Hepatocyte (in vitro differentiated cells): ENCODE measurements at places on chromosomes 4 and X. TPM values are rescaled to one million over a fixed set of nuclear protein-coding genes. Genes with fewer than 3 reads are reported as not detected.

DNA sequence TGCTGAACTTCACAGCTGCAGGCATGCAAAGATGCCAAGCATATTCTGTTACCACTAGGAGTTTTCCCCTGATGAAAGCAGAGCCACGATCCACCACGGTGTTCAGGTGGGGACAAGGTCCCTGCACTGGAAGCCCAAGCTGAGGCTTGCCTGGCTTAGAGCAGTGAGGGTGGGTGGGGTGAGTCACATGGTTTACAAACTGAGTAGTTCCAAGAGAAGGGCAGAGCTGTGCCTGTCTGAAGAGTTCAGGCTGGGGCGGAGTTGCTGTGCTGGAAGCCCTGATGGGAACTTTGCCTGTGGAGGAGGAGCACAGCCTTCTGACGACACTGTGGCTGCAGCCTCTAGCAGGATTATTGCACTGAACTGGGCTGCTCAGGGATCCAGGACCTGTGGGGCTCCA, 45.5 kb downstream of the FAM9B start:
- peak; percentile 51 for DNase-seq

DNA sequence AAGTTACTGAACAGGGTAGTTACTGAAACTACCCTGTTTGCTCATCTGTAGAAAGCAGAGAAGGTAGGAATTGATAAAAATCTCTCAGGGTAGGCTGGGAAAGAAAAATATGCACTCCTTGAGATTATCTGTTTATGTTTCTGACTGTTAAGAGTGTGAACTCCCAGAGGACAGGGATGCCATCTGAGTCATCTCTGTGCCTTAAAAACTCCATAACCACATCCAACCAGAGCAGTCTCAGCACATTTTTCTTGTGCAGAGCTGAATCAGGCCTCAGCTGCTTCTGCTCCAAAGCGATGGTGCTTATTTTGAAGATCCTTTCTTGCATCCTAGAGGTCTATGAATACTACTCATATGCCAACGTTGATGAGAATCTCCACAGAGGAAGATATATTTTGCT, 9.9 kb downstream of the CENPVL3 start:
- DNase-seq: no peak

- DNase-seq: no peak
These were observed 26.7 kb downstream of the DTHD1 start for GRCh38 chr4:36308150-36308549.

- no peak for DNase-seq
These were observed 46.8 kb upstream of the F9 start for GRCh38 chrX:139483699-139484098.

- peak; percentile 42 for DNase-seq
These were observed 187.3 kb upstream of the FAM241A start for GRCh38 chr4:111957997-111958396.

DNA sequence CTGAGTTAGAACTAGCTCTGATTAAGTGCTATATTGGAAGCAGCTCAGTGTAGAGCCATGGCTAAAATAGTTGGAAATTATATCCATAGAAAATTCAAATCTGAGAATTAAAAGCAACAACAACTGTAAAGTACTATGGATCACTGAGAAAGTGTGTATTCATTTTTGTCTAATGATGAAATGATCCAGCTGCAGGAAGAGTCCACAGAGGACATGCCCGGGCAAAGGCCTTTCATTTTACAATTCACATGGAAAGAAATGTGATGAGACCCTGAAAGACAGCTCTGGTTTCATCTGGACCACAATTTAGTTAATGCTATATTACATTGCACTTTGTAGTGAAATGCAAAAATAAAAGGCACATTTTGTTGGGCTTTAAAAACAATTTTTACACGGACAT, 196.8 kb upstream of the FAT1 start:
- DNase-seq: no peak

GRCh38 chr4:3677748-3678070, 88.5 kb upstream of the ADRA2C start:
- no peak for DNase-seq

- DNase-seq: peak; percentile 77
These were observed 40.5 kb downstream of the ANXA5 start for GRCh38 chr4:121656269-121656641.

DNA sequence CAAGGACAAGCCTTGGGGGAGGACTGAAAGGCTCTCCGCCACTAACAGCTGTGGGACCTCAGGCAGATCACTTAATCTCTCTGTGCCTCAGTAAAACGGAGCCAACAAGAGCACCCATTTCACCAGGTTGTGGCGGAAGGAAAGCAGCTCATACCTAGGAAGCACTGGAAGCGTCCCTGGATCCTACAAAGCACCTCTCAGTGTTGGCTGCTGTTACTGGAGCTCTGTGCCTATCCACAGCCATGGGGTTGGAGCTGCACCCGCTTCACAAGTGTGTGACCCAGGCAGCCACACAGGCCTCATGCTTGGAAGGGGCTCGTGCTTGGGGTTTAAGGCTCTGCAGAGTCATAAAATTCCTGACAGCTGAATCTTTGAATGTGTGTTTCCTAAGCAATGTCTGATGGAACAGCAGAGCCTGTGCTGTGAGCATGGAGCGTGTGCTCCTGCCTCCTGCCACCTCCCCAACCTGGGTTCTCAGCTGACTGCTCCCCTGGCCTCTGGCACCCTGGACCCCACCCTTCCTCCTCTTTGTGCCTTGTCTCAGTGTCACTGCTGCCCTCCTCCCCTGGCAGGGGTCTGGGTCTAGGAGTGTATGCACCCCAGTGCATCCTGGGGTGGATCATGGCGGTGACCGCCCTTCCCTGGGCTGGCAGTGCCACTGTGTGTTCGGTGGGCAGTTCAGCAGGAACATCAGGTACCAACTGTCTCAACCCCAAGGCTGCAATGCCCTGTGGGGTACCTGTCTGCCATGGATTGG, 14.4 kb upstream of the MAN2B2 start:
- DNase-seq: no peak

GRCh38 chr4:60122820-60123219, 1077.3 kb upstream of the ADGRL3 start:
- DNase-seq: no peak

GRCh38 chr4:37802068-37802666, 24.3 kb upstream of the PGM2 start:
- DNase-seq: peak; percentile 86

- DNase-seq: no peak
These were observed 16.2 kb downstream of the TBC1D9 start for GRCh38 chr4:140739971-140740370.

- DNase-seq: peak; percentile 32
These were observed 15.0 kb upstream of the ENAM start for GRCh38 chr4:70613306-70614183.

- DNase-seq: peak; percentile 58
These were observed 813 bp downstream of the DIAPH2 start for GRCh38 chrX:96685210-96686099.

DNA sequence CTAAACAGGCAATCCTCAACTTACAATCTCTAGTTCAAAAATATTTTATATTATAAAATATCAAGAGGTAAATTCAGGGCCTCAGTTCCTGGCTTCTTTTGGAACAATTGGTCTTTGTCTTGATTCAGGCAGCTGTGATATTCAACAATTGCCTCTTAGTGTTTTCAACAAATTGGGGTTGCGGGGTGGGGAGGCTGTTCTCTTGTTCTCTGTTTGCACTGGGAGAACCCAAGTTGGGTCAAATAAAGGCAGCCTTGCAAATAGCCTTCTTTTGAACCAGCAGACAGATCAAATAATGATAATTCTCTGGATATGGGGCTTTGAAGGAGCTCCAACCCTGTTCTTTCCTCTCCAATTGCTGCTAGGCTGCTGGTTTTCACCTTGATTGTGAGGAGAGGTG, 142.5 kb downstream of the COL4A5 start:
- DNase-seq: no peak

- peak; percentile 87 for DNase-seq
These were observed 9.6 kb upstream of the CHRNA9 start for GRCh38 chr4:40325406-40326019.

DNA sequence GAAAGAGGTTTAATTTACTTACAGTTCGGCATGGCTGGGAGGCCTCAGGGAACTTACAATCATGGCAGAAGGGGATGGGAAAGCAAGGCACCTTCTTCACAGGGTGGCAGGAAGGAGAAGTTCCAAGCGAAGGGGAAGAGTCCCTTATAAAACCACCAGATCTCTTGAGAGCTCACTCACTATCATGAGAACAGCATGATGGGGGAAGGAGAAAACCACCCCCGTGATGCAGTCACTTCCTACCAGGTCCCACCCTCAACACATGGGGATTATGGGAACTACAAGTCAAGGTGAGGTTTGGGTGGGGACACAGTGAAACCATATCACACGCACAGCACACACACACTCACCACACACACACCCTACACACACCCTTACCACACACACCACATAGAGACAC, 104.3 kb downstream of the DCTD start:
- DNase-seq: no peak

DNA sequence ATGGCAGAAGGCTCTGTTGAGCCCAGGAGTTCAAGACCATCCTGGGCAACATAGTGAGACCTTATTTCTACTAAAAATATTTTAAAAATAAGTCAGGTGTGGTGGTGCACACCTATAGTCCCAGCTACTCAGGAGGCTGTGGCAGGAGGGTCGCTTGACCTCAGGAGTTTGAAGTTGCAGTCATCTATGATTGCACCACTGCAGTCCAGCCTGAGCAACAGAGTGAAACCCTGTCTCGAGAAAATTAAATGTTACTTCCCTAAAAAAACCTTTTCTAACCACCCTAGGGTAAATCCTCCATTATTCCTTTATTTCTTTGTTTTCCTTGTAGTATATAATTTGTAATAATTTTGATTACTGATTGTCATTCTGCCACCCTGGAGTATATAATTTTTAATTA, 7.9 kb downstream of the FAM200B start:
- DNase-seq: no peak

- DNase-seq: no peak
These were observed 132.6 kb upstream of the RPS6KA6 start for GRCh38 chrX:84320614-84321013.

Gene HCFC1
- total RNA-seq: 11.6 and 25.0 TPM in 2 replicates

Gene PAGE2B
- total RNA-seq: not detected in 2 replicates

Gene SLIT2
- total RNA-seq: 26.0 and 33.1 TPM in 2 replicates

Gene ETDA
- not detected in 2 replicates for total RNA-seq

Gene PLAC8
- total RNA-seq: 16.6 and 24.4 TPM in 2 replicates

Gene BTK
- 0.70 and 0.96 TPM in 2 replicates for total RNA-seq

Gene MAGEH1
- total RNA-seq: 76.6 and 87.7 TPM in 2 replicates

Gene TEX11
- total RNA-seq: 0.20 TPM in 1 of 2 replicates, not detected in the other

Gene CSAG3
- total RNA-seq: not detected in 2 replicates
